ENCODE measurements at places on chromosomes 4 and X.

DNA sequence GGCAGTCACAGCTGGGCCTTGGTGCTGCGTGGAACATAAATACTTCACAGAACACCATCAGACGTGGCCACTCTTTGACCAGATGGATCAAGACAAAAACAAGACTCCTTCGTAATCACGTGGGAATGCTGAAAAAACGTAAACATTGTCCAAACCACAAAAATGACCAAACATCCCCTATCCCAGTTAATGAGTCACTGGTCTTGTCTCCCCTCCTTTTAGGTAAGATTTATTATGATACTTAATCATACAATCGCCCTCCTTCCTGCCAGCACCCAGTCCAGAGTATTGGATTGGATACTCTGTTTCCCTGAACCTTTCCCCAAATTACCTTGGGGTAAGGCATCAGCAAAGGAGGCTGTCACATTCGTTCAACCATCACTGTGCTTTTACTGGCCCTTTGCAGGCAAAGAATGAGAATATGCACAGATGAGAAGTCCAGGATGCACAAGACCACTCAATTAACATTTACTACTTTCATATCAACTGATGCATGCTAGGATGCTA lies 601 bp upstream of the TCEANC start:
- DNase-seq: no peak

DNA sequence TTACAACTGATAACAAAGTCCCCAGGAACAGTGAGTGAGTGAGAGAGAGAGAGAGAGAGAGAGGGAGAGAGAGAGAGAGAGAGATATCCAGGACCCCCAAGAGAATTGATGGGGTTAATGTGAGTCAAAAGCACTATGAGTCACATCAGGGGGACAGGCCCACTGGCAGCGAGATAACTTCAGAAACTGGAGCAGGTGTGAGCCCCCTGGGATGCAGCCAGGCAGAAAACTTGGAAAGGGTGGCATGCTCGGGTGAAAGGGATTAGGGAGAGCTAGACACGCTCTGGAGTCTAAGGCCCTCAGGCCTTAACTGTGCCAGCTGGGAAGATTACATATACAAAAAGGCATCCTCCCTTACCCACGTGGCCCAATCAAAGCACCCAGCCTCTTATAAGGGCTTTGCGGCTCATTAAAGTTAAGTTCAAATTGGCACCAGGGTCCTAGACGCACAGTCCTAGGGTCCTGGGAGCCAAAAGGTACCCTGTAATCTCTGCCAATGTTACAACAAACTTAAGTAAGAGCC lies 841 bp downstream of the ACOT9 start:
- no peak for DNase-seq

DNA sequence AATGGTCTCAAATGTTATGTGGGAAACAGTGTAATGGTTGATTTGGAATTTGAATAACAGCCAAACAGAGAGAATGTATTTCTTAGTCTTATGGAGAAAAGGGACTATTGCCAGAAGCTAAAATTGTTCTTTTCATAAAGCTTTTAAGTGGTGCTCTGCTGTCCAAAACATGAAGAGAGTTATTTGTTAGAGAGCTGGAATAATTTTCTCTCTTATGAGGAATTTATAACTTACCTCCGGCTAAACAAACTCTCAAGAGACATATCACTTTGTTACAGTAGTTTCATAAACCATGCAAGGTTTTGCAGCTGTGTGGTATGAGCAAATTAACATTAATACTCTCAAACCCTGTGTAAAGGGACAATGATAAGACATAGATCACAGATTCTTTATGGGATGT lies 28.6 kb downstream of the SULT1B1 start:
- DNase-seq: no peak

GRCh38 chrX:41732260-41732659 lies 8.3 kb downstream of the GPR82 start:
- DNase-seq: no peak

DNA sequence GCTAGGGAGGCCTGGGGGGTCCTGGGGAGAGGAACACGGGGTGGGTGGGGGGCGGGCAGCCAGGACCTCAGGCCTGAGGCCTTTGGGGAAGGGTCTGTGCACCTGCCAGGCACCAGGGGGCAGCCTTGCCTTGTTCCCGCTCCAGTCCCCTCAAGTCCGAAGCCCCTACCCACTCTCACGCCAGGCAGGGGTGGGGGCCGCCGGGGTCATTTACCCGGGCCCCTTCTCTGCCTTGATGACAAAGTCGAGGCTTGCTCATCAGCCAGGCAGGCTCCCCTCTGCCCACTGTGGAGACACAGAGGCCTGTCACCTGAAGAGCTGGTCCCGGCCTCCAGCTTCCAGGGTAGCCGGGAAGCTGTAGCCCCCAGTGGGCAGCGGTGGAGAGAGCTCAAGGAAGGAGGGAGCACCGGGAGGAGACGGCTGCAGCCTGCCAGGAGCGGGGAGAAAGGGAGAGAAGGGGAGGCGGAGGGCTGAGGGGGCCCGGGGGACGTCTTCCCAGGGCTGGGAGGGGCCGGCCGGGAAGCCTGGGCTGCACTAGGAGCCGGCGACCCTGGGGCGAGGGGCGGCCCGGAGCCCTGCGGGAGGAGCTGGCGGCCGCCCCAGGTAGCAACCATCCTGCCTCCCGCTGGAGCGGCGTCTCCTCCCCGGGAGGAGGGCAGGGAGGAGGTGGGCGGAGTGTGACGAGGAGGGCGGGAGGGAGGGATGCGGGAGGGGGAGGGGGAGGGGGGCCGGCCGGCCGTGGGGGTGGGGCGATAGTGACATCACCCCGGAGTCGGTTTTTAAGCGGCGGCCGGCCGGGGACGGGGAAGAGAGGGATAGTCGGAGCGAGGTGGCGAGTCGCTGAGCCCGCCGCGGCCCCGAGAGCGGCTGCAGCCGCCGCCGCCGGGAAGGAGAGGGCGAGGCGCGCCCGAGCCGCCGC lies at the start of gene SLC6A8:
Gene SLC6A8, plus strand, starts transcription at position 806 of the 919 bp plus-strand sequence. CDS start 649 bp downstream, outside the sequence.
- peak; percentile 19 for DNase-seq

DNA sequence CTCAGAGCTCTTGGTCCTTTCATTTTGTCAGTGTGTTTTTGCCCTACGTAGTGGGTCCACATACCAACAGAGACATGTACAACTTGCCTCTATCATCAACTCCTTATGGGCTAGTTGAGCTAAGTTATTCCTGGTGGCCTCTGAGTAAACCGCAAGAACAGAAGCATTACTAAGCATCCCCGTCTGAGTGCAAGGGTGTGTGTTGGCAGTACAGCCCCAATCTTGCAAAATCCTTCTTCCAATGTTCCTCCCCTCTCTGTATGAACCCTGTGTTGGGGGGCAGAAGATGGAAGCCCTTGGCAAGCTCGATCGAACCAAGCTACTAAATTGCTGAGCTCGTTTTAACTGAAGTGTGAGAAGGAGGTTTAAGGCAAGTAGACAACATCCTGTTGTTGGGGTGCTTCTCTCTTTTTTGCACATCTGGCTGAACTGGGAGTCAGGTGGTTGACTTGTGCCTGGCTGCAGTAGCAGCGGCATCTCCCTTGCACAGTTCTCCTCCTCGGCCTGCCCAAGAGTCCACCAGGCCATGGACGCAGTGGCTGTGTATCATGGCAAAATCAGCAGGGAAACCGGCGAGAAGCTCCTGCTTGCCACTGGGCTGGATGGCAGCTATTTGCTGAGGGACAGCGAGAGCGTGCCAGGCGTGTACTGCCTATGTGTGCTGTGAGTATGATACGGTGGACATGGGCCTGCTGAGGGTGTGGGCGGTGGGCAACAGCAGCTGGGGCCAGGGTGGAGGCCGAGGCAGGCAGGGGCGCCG lies at the start of gene SH2D1A:
Gene SH2D1A, plus strand, starts transcription at position 447 of the 760 bp plus-strand sequence. Its CDS starts 80 bp downstream, at position 527.
- DNase-seq: no peak

DNA sequence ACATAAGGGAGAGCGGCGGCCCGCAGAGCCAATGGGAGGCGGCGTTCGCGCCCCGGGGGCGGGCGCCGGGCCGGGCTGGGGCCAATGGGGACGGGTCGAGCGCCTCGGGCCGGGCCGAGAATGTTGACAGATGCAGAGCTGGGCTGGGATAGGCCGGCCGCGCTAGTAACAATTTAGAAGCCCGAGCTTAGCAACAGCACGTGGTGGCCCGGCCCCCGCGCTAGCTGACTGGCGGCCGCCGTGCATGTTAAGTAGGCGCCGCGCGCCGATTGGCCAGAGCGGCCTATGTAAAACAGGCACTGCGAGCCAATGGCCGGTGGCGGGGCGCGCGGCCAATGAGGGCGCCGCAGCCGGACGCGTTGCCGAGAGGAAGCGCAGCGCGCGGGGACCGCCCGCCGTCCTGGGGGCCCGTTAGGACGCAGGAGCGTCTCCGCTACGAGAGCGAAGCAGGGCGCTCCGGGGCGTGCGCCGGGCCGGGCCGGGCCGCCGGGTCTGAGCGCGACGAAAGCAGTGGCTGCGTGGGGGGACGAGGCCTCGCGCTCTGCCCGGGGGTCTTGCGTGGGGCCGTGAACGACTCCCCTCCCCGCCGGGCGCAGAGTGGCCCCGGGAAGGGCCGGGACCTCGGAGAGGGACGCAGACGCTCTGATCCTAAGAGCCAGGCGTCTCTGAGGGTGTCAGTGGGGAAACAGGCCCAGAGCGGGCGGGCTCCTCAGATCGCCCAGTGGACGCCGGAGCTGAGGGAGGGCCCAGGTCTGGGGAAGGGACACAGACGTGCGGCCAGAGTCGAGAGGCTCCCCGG lies 435 bp upstream of the MXD4 start:
- DNase-seq: peak; percentile 96

DNA sequence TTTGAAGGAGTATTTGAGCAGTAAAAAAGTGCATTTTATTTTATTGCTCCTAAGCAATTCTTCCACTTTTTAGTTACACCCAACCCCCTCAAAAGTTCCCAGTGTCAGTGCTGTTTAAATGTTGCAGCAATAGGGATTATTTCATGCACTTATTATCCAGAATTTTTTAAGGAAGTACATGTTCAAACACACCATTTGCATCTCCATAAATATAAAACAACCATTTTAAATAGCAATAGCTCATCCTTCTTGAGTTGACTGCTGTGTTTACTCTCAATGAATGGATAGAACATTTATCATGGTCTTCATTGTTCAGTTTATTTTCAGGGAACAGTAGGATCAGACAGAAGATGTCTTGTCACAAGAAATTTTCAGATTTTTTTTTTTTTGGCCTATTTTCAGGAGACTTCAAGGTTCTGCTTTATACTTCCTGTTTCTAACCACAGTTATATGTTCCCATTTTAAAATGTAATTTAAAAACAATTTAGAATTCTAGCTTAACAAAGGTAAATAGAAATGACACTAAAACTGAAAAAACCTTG lies 171.9 kb downstream of the TMA16 start:
- no peak for DNase-seq

GRCh38 chrX:131729295-131729694 lies 185.4 kb downstream of the OR13H1 start:
- DNase-seq: no peak

DNA sequence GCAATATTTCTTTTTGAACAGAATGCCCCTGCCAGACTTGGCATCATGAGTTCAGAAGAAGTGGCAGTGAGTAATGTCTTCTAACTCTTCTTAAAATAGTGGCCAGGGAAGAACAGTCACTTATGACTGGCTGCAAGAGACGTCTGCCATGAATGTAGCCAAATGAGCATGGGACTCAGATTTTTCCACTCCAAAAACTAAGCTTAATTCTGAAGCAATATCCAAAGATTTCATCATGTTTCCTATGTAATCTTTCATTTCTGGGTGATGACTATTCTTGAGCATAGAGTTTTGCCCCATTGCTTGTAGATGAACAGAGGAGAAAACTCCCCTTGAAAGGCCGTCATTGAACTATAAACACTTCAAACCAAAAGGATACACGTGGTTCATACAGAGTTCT lies 11.8 kb downstream of the AMBN start:
- DNase-seq: no peak

DNA sequence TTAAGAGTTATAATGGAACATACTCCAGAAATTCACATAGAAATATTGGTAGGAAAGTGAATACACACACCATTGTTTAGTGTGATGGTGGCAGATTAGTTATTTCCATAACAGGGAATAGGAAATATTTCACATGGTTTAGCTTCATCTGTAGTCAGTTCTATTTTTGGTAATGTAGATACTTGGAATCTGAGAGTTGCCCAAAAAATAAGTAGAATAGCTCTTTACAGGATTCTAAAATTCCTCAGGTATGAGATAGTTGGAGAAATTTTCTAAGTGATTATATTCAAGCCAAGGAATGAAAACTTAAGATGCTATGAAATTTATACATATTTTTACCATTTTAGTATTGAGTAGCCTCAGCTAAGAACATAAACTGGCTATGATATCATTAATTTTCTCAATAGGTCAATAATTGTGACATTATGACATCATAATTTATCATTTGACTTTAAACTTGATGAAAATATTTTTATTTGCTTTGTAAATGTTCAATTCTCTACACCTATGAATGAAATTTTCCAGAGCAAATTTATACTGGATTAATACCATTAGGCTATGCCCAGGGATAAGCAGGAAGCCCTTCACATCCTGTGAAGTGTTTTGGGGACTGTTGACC lies 35.8 kb downstream of the CPEB2 start:
- DNase-seq: no peak

GRCh38 chr4:54971474-54971950 lies 153.9 kb downstream of the KDR start:
- DNase-seq: no peak

DNA sequence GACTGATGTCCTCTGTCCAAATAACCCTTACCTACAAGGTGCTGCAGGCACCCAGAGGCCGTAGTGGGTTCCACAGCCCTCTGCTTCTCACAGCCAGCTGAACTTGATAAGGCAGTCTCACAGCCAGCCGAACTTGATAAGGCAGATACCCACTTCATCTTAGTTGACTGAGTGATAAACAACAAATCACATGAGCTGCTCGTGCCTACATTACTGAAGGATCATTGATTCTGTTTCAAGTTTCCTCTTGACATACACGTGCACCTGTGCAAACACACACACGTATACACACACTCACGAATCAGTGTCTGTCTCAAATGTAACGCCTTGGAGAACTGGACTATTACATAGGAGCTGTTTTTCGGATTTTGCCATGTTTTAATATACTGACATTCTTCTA lies 276.3 kb downstream of the DCTD start:
- no peak for DNase-seq

- DNase-seq: no peak
These were observed 17.8 kb downstream of the ARHGEF6 start for GRCh38 chrX:136762820-136763452.

DNA sequence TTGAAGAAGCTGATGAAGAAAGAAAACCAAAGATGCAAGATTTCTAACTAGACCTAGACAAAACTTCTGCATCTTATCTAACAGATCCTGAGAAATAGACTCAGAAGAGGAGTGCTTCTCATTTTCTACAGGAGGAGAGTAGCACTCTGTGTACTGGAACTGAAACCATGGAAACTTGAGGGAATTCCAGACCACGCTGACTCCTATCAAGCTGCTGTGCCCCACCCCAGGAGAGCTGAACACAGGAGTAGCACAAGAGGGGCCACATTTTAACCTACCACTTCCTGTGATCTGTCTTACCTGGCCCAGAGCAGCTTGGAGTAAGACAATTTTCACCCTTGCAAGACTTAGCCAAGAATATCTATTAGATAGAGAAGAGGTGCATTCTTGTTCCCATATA lies 248.9 kb downstream of the SCFD2 start:
- DNase-seq: no peak

GRCh38 chr4:6116696-6117285 lies 83.6 kb downstream of the JAKMIP1 start:
- no peak for DNase-seq

GRCh38 chr4:1172228-1172851 lies at the start of gene SPON2:
TSS of gene SPON2 (minus strand) at chr4:1172583.
- no peak for DNase-seq
